Trophoblast cell (in vitro differentiated cells and primary cell): ENCODE measurements at places on chromosomes 7 and 10.

DNA sequence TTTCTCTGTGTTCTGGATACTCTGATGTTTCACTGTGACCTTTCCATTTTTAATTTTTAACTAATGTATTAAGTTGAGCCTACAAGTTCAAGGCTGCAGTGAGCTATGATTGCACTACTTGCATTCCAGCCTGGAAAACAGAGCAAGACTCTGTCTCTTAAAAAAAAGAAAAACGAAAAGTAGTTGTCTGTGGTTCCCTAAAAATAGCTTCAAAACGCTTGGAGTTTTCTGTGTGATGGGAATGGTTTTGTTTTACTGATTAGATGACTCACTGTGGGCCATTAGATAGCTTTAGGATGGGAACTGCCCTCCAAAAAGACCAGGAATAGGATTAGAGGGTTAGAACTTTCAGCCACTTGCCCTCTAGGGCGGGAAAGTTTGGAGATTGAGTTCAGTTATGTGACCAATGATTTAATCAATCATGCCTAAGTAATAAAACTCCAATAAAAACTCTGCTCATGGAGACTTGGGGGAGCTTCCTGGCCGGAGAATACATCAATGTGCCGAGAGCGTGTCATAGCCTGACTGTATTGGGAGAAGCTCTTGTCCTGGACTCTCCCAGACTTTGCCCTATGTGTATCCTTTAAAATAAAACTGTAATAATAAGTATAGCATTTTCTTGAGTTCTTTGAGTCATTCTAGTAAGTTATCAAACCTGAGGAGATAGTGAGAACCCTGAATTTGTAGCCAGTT is 147.1 kb downstream of the LYZL1 start:
- DNase-seq = no peak

DNA sequence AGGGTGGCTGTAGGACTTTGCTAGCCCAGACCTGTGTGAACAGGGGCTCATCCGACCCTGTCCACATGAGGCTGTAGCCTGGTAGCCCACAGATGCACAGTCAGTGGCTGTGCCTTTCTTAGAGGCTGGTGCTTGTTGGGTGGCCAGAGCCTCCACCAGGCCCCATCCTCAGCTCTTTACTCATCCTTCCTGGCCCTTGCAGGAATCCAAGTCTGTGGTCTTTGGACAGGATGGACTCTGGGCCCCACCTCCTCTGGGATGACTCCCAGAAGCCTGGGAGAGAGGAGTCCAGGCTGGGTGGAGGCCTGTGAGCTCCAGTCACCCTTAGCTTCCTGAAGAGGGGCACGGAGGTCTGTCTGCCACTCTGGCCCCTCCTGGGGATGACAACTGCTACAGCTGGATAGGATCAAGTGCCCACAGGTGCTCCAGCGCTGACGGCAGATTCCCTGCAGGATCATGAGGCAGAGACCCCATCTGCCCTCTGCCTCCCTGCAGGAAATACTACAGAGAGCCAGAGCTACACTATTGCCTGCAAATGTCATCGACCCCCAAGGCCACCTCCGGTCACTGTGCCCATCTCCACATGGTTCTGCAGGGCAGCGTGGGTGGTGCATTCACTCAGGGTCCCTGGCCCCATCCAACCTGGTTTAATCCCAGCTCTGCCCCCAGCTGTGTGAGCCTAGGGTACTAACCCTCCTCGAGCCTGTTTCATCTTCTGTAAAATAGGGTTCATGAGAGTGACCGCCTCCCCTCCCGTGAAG is 114.5 kb downstream of the PTPN20 start:
- no peak for DNase-seq

DNA sequence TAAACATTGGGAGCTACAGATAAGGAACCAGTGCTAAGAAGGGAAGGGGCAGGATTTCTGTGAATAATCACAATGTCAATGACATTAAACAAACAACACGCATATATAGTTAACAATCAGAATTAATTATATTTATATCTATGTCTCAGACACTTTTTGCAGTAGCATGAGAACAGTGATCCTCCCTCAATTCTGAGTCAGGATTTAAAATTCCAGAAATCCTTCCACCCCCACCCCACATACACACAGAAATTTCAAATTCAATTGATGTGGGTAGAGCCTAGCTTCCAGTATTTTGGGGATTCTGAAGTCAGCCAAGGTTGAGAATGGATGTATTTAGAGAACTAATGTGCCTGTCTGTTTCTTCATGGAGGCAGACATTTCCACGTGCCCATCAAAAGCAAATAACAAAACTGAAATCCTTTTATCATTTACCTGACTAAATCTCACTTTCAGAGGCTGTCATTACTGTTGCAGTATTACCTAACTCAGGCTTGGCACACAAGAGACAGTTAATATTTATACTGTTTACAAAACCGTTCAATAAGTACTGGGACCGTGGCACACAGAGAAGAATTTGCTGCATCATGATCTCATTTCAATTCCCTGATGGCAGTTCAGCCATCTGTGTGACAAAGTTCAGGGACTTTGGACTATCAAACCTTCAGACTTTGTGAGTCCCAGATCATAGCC is 116.6 kb upstream of the PALS2 start:
- DNase-seq = no peak

GRCh38 chr7:89312551-89312950 is 517.0 kb upstream of the TEX47 start:
- peak; percentile 35 for DNase-seq
